Activated CD8-positive, alpha-beta memory T cell treated with anti-CD3 and anti-CD28 coated beads, Interleukin-2, amount 10 ng/mL, durations not matched to agents 7 days and 5 days (primary cell): ENCODE measurements at places on chromosomes 16 and 17.
A peak's percentile ranks its signal among the peaks of the same experiment; 100 is the strongest.

- peak; percentile 81 for DNase-seq
Measured at GRCh38 chr17:46192439-46193150, 634 bp downstream of the KANSL1 start.

- DNase-seq, result no peak
Measured at GRCh38 chr16:66204756-66205155, 161.7 kb upstream of the CDH5 start.

DNA sequence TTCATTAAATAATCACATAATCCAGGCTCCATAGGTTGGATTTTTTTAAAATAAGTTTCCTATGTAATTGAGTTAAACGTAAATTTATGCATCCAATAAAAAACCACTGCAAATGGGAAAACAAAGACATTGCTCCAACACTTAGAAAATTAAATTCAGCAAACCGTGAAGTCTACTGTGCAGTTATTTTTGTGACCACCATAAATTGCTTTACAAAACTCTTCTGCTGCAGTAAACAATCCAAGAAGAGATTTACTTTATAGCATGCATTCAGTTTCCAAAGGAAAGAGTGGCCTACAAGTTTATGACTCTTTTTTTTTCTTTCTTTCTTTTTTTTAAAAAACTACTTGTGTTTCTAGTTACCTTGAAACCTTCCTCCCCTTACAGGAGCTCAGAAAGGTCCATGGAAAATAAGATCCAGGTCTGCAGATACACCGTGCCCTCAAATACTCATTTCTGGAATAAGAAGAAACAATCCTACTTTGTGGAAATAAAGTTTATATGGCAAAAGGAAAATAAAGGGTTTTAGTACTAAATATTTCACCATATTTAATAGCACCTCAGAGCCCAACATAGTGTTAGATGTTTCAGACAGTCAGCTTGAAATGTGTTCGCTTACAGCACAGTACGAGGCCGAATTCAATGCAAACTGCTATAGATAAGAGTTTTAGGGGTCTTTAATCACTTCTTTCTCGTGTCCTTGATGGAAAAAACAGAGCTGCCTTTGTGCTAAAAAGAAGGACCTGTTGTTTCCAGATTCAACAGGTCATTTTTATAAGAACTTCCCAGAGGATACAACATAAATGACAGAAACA, 3.2 kb downstream of the HS3ST3A1 start:
- DNase-seq, result no peak

DNA sequence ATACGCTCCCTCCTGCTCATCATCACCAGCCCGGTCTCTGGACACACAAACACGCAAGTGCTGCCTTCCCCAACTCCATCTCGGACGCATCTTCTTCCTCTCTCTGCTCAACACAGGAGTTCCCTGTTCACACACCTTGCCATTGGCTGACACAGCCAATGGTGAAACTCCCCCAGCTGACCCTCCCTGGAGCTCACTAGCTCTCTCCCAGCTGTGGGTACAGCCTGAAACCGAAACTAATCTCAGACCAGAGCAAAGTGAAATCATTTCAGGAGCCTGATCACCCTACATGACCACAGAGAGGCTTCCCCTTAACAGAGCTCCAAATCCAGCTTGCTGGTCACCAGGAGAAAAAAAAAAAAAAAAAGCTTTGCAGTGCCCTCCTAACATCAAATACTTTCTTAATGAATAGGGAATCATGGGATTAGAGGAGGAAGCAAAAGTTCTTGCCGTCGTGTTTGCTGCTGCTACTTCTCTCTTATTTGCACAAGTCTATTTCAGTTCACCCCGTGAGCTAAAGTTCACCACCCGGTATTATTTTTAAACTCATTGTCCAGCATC, 8.3 kb downstream of the CUEDC1 start:
- DNase-seq, result peak; percentile 75

DNA sequence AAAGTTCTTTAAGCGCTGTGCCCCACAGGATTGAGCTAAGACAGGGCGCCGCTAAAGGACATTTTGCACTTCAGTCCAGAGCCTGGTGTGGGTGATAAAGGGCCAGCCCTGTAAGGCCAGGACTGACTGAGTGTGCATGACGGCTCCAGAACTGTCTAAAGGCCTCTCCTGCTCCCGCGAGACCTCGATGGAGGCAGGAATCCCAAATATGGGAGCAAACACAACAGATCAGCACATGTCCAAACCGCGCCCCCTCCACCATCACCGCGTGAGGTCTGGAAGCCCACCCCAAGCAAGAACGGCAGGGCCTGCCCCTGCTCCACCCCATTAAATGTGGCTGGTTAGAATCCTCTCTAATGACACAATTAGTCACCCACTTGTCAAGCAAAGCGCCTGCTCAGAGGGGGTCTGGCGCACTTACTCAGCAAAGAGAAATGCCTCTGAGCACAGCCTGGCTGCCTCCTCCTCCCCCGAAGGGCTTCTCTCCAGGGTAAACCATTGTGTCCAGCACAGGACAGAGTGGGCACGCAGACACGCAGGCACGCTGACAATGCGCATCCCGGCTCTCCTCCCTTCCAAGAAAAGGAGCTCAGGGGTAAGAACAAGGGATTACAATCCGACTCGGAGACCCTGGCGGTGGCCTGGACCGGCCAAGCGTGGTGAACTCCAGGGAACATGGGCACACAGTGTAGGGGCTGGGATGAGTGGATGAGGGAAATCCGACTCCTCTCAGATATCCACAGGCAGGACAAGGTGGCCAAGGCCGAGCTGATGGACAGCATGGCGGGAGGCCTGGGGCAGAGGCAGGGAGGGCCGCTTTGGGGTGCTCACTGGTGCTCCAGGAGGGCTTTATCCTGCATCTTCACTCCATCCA, 1.5 kb downstream of the MXRA7 start:
- no peak for DNase-seq

- peak; percentile 51 for DNase-seq
Measured at GRCh38 chr16:68444056-68444657, 4.2 kb downstream of the SMPD3 start.

DNA sequence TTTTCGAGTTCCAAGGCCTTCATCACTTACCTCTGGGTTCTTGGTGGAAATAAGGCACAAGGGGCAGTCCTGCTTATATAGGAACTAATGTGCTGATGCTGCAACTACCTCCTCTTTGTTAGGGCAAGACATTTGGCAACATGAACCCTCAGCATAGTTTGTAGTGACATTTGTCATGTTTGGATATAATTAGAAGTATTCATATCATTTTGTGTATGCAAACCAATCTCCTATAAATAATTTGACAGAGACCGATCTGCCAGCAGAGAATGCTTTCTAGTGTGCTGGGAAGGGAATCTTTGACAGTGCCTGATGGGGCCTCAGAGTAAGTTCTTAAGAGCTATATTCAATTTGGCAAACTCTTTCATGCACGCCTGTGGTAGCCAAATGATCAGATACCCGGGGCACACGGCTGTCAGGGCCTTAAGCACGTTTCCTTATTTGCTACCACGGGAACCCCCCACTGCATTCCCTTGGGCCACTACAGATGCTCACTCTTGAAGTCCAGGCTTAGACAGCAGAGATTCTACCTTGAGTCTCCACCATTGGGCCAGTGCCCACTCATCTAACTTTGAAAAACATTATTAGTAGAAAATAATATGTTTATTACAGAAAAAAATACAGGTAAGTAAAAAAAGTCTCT, at the start of gene MYH8:
TSS of gene MYH8 (minus strand) at position 51 of the 643 bp plus-strand sequence. CDS start 1,723 bp downstream, outside the sequence.
- DNase-seq, result no peak

DNA sequence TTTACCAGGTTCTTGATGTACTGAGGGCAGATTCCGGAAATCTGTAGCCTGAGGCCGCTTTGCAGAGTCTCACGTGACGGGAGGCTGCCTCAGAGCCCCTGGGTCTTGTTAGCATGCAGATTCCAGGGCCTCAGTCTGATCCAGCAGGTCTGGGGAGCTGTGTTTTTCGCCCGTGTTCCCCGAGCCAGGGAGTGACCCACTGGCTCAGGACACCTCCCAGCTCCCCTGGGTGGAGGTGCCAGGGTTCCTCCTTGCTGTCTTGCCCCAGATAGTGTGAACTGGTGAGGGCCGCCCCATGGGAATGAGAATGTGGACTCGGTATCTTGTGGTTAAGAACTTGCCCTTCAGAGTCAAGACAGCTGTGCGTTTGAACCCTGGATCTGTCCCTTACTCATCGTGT, 98.6 kb downstream of the OR1D5 start:
- DNase-seq, result no peak

GRCh38 chr17:60305141-60305540, 86.8 kb downstream of the USP32 start:
- DNase-seq, result no peak

GRCh38 chr17:41760878-41761277, 25.6 kb downstream of the JUP start:
- no peak for DNase-seq

DNA sequence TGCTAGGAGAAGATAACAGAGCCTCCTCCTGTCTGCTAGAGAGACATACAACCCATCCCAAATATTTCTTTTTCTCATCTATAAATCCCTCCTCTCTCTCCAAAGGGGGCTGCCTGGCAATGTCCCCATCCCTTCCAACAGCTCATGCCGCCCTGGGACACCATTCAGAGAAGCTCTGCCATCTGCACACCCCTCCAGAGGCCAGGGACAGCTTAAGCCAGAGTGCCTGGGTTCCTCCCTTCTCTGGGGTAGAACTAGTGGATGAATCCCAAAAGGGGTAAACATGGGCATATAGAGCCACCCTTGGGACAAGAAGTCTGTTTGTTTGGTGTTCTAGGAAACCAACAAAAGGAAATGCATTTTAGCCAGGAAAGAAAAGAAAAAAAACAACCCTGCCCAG, 2.6 kb upstream of the LPO start:
- no peak for DNase-seq

GRCh38 chr17:68422821-68423220, 34.5 kb downstream of the WIPI1 start:
- DNase-seq, result no peak

DNA sequence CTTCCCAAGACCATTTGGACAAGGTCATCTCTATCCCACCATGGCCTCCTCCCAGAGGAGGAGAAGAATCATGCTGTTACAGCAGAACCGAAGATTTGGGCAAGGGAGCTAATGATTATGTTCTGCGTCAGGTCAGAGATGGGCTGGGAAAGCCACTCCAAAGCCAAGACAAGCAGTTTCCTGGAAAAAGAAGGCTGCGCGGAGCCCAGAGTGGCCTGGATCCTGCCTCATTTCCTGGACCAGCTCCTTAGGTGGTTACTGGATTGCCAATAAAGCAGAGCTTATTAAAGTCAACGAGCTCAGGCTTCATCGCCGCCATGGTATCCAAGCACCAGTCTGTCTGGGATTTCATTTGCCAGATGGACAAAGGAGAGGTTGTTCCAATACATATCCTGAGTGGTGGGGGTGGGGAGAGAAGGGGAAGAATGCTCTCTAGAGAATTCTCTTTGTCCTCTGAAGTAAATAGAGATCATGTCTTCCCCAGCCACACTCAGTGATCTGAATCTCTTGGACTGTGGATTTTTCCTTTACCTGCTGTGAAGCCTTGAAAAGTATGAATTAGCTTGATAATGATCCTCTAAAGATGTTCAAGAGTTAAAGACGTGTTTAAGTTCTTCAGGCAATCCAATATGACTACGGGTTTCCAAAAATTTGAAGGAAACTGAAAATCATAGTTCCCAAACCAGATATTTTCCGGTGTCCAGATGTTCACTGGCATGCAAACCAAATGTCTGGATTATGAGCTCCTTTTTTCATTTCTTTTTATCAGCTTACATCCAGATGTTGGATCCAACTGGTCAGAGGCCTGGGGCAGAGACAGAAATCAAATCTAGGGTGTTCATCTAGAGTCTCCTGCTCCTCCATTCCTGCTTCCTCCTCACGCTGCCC, 17.7 kb downstream of the PRAC1 start:
- DNase-seq, result no peak

DNA sequence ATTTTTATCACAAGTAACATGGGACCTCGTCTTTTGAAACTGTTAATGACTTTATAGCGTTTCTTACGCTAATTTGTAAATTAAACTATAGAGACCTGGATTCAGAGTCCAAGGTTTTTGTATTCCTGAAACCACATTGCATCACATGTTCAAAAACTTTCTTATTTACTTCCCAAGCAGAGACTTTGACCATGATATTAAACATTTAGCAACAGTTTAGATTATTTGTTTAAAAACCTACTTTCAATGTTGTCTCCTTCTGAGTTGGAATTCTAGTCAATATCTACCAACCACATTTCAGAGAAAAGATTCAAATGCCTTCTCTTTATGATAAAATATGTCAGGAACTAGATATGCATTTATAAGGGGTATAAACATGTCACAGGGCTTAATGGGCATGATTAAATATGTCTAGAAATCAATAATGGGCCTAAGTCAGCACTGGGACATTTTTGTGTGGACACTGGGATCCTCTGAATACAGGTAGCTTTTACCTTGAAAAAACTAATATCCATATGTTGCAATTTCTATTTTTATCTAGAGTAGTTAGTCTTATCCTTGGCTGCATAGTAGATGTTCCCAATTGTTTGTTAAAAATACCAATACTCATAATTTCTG, 6.3 kb upstream of the APOH start:
- no peak for DNase-seq

- no peak for DNase-seq
Measured at GRCh38 chr17:77894126-77894956, 64.2 kb upstream of the TNRC6C start.

DNA sequence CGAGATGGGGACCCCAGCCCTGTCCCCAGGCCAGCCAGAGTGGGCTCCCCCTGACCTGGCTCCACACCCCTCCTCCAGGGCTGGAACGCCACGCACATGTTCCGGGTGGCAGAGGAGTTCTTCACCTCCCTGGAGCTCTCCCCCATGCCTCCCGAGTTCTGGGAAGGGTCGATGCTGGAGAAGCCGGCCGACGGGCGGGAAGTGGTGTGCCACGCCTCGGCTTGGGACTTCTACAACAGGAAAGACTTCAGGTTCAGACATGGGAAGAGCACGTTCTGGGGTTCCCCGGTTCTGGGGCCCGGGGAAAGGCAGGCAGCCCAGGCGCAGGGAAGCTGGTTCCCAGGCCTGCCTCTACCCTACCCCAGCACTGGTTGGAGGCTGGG, 4.6 kb downstream of the ACE start:
- no peak for DNase-seq

DNA sequence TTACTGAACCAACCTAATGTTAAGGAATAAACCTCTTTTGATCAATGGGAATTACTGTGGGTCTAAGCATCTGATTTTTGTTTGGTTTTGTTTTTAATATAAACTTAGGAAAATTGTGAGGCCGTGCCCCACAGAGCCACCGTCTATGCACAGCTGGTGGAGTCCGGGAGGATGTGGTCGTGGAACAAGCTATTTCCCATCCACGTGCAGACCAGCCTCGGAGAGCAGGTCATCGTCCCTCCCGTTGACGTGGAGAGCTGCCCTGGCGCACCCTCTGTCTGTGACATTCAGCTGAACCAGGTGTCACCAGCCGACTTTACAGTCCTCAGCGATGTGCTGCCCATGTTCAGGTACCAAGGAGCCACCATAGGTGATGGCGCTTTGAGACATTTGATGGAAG, 28.4 kb downstream of the PRMT7 start:
- DNase-seq, result no peak

- DNase-seq, result no peak
Measured at GRCh38 chr16:11667221-11667823, 933 bp upstream of the SNN start.

- DNase-seq, result no peak
Measured at GRCh38 chr16:26710450-26710849, 356.3 kb upstream of the C16orf82 start.

- no peak for DNase-seq
Measured at GRCh38 chr17:78581304-78581703, 4.1 kb upstream of the DNAH17 start.

- DNase-seq, result peak; percentile 73
Measured at GRCh38 chr16:67883872-67884261, 818 bp upstream of the NRN1L start.

- no peak for DNase-seq
Measured at GRCh38 chr17:70622368-70623260, 453.3 kb downstream of the KCNJ2 start.
